ENCODE measurements at places on chromosomes 16 and 17. TPM values are rescaled to one million over a fixed set of nuclear protein-coding genes. Genes with fewer than 3 reads are reported as not detected.
A peak's percentile ranks its signal among the peaks of the same experiment; 100 is the strongest.

GRCh38 chr17:73985466-73986015 lies 217.9 kb upstream of the RPL38 start:
- H3K4me1 ChIP-seq: no peaks in the 10 kb centered on the region
- H3K36me3 ChIP-seq: no peaks in the 10 kb centered on the region
- H3K27ac ChIP-seq: no peak overlapping the region
- DNase-seq: no peak
- H3K4me3 ChIP-seq: no peak overlapping the region
- peaks cover 2% of the 10 kb centered on the region for H3K27me3 ChIP-seq

- H3K27ac ChIP-seq: no peak overlapping the region
- no peak overlapping the region for H3K4me3 ChIP-seq
- H3K36me3 ChIP-seq: peaks cover 41% of the 10 kb centered on the region
- DNase-seq: no peak
- no peaks in the 10 kb centered on the region for H3K27me3 ChIP-seq
Measured at GRCh38 chr17:35708951-35709350, 22.5 kb upstream of the RASL10B start.

IKZF3 gene
- total RNA-seq: 0.59 TPM

CYGB gene
- 6.0 TPM for total RNA-seq

GRCh38 chr16:78770353-78771091 lies 671.1 kb downstream of the WWOX start:
- H3K4me1 ChIP-seq: no peaks in the 10 kb centered on the region
- peak; percentile 25 for DNase-seq
- no peak overlapping the region for H3K4me3 ChIP-seq
- H3K27me3 ChIP-seq: no peaks in the 10 kb centered on the region
- H3K36me3 ChIP-seq: no peaks in the 10 kb centered on the region

GRCh38 chr17:82400206-82400605 lies 17.9 kb upstream of the HEXD start:
- no peak overlapping the region for H3K27ac ChIP-seq
- H3K36me3 ChIP-seq: no peaks in the 10 kb centered on the region
- no peaks in the 10 kb centered on the region for H3K27me3 ChIP-seq

MYH2 gene
- total RNA-seq: not detected

DNA sequence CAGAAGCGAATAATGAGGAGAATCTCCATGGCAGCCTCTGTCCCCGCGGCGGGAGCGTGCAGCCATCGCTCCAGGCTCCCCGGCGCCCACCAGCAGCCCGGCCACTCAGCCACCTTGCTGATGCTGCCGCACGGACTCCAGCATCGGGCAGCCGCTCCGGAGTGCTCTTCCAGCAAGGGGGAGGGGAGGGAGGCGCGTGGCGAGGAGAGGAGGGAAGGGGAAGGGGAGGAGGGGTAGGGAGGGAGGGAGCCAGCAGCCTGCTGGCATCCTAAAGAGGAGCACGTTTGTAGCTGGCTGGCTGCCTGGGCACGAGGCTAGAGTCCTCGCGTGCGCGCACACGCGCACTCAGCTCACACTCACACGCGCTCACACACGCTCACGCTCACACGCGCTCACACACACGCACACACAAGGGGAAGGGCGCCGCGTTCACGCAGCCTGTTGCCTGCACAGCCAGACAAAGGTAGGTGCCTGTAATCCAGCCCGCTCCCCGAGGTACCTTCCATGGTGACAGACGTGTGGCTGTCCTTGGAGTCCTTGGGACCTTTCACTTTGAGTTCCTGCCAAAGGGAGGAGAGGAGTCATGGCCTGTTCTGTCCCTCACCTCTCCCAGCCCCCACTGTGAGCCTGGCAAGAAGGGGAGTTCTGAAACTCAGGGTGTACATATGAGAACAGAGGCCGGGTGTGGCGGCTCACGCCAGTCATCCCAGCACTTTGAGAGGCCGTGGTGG lies 82.1 kb downstream of the TIMM22 start:
- no peak for DNase-seq
- H3K27ac ChIP-seq: no peak overlapping the region
- H3K36me3 ChIP-seq: no peaks in the 10 kb centered on the region
- H3K4me3 ChIP-seq: no peak overlapping the region

NPIPB6 gene
- total RNA-seq: 1.3 TPM

GRCh38 chr17:7217113-7217987 lies 2.3 kb downstream of the DLG4 start:
- peak overlapping the region; percentile 53 for H3K4me3 ChIP-seq
- no peak for DNase-seq
- H3K36me3 ChIP-seq: peaks cover 5% of the 10 kb centered on the region
- H3K27me3 ChIP-seq: no peaks in the 10 kb centered on the region

GRCh38 chr16:49750341-49751000 lies 105.4 kb downstream of the ZNF423 start:
- no peak for DNase-seq
- H3K4me1 ChIP-seq: no peaks in the 10 kb centered on the region
- no peaks in the 10 kb centered on the region for H3K36me3 ChIP-seq
- H3K27me3 ChIP-seq: peaks cover 6% of the 10 kb centered on the region
- H3K4me3 ChIP-seq: no peak overlapping the region

DNA sequence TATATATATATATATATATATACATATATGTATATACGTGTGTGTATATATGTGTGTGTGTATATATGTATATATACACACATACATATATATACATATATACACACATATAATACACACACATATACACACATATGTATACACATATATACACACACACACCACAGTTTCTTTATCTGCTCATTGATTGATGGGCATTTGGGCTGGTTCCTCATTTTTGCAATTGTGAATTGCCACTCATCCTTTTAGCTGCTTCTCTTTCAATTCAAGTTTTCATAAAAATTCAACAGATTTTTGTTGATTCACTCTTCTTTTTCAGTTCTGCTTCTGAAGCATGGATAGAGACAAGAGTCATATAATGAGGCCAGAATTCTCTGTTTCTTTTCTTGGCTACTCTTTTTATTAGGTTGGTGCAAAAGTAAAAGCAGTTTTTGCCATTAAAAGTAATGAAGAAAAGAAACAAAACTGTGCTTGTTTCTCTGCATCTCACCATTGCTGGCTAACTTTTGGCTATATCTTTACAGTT lies 44.5 kb downstream of the SLFN5 start:
- DNase-seq: no peak
- no peak overlapping the region for H3K4me3 ChIP-seq
- no peak overlapping the region for H3K27ac ChIP-seq
- H3K27me3 ChIP-seq: peaks cover 8% of the 10 kb centered on the region
- H3K4me1 ChIP-seq: no peaks in the 10 kb centered on the region

- no peaks in the 10 kb centered on the region for H3K36me3 ChIP-seq
- H3K4me3 ChIP-seq: no peak overlapping the region
- no peak for DNase-seq
- peaks cover 7% of the 10 kb centered on the region for H3K27me3 ChIP-seq
- H3K27ac ChIP-seq: no peak overlapping the region
Measured at GRCh38 chr16:73615071-73615940, 567.4 kb upstream of the ZFHX3 start.

DNA sequence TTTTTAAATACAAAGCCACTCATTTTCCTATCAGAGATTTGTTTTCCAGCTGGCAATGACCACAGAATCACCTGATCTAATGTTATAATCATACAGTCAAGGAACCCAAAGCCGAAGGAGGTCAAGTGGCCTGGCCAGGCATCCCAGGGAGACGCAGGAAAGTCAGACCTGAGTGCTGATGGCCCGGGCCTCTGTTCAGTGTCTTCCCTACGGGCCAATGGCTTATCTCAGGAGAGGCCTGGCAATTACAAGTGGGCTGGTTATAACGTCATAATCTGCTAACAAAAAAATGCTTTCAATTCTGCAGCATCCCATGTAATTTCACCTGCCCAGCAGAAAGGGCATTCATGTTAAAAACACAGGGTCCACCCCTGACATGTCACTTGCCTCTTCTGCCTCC lies 43.5 kb downstream of the ARHGAP17 start:
- H3K36me3 ChIP-seq: 0 out of 2 replicates have a peak, but pooled peaks cover 2% of the 10 kb centered on the region

DNA sequence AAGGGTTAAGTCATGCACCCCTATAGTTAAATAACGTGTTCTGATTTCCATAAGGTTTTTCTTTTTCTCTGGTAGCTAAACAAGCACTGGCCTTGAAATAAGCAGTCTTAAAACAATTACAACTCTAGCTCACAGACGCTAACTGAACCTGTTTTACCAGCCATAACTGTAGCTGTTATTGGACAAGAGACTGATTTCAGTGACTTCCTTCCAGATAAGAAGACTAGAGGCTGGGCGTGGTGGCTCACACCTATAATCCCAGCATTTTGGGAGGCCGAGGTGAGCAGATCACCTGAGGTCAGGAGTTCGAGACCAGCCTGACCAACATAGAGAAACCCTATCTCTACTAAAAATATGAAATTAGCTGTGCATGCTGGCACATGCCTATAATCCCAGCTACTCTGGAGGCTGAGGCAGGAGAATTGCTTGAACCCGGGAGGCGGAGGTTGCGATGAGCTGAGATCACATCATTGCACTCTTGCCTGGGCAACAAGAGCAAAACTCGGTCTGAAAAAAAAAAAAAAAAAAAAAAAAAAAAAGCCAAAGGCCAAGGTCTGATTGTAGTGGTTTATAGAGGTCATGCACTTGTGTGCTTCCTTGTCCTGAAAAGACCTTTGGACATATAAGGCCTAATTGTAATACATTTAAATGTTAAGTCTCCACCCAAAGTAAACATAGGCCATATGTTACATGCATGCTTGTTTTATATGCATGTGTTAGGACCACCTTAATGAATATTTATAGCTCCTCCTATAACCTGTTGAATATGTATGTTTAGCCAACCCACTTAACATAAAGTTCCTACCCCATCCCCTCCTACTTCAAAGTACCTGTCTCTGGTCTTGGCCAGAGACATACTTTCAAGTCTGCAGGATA lies 319.5 kb upstream of the CA10 start:
- no peak overlapping the region for H3K27ac ChIP-seq
- H3K27me3 ChIP-seq: no peaks in the 10 kb centered on the region
- H3K36me3 ChIP-seq: no peaks in the 10 kb centered on the region
- no peak for DNase-seq
- no peak overlapping the region for H3K4me3 ChIP-seq

DNA sequence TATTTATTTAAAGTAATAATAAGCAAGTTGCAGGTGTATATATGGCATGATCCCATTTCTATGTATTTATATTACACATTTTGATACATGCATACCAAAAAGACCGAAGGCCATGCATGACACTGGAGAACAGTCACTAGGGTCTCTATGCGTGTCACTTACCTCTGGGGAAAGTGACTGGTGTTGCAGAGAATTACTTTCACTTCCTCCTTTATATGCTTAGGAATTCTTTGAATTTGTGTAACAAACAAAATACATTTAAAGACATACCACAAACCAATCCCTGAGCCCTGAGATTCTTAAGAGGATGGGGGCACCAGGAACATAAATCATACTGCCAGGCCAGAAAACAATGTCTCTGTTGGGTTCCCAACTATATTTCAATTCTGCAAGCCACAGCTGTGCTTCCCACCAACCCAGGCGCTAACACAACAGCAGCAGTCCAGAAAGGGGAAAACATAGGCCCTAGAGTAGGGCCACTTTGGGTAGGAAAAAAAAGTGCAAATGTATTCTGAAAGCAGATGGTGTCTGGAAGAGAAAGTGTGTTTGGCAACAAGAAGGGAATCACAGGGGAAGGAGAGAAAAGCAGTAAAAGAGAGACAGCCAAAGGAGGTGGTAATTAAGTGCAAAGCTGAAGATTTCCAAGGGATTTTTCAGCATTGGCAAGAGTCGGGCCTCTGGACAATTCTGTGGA lies 24.5 kb upstream of the HYDIN start:
- H3K27ac ChIP-seq: no peak overlapping the region
- peaks cover 4% of the 10 kb centered on the region for H3K27me3 ChIP-seq
- H3K4me3 ChIP-seq: no peak overlapping the region
- no peaks in the 10 kb centered on the region for H3K36me3 ChIP-seq

CDK12 gene
- 57.8 TPM for total RNA-seq

DNA sequence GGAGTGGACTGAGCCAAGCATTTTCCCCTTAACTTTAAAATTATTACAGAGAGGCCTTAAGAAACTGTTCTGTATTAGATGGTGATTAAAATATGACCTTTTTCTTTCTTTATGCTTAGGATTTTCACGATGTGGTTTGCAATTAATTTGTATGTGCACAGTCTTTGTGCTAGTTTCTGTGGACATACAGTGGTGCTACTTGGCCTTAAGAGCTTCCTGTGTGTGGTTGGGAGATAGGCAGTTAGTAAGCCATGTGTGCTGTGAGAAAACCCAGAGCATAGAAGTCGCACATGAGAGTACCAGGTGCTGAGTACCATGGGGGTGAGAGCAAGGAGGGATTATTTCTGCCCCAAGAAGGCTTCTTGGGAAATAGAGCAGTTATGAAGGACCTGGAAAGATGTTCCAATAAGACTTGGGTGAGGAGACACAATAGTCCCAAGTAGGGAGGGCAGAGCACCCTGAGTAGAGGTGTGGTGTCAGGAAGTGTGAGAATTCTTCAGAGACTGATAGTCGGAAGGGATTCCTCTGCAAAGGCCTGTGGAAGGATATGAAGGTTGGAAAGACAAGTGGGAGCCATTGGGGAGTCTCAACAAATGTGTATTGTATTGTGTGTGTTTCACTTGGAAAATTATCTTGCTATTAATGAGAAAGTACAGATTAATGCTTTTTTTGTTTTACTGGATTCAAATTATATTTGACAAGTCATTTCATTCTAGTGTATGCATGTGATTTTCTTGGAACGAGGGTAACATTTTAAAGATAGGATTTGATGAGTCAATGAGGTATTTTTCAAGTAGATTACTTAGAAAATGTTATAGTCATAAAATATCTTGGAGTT lies 239.9 kb downstream of the PRKCA start:
- H3K27ac ChIP-seq: peak overlapping the region; percentile 69
- H3K4me1 ChIP-seq: peaks cover 38% of the 10 kb centered on the region
- no peaks in the 10 kb centered on the region for H3K36me3 ChIP-seq
- no peaks in the 10 kb centered on the region for H3K27me3 ChIP-seq
- H3K4me3 ChIP-seq: no peak overlapping the region
- no peak for DNase-seq

CX3CL1 gene
- 21.8 TPM for total RNA-seq

DNA sequence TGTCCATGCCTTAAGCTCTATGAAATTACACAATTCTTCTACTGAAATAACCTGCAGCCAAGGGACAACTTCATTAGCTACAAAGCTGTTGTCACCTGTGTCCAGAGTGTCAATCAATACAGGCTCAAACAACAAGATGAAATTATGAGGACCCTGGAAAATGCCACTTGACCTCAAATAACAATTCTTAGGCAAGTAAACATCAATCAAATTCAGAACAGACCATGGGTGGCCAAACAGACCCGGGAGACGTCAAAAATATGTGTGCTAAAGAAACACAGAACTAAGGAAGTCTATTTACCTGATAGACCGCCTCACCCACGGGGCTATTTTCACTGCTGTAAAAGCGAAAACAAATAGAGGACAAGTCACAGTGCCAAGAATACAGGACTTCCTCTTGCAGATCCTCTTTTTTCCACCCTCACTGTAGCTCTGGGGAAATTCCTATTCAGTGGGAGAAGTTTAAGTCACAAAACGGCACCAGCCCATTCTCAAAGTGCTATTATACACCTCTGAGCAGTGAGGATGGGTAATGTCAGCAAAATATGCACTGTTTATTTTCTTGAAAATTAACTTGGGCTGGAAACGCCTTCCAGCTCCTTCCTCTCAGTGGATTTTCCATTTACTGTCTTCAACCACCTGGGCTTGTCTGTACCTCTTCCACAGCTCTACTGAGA lies 2.7 kb downstream of the LITAF start:
- no peaks in the 10 kb centered on the region for H3K27me3 ChIP-seq
- DNase-seq: no peak
- peak overlapping the region; percentile 4 for H3K4me3 ChIP-seq
- H3K27ac ChIP-seq: peak overlapping the region; percentile 71
- no peaks in the 10 kb centered on the region for H3K36me3 ChIP-seq

CLDN6 gene
- 1.2 TPM for total RNA-seq

GRCh38 chr17:49832840-49833599 lies 14.8 kb downstream of the TAC4 start:
- no peaks in the 10 kb centered on the region for H3K27me3 ChIP-seq
- no peak for DNase-seq
- H3K36me3 ChIP-seq: no peaks in the 10 kb centered on the region
- H3K4me3 ChIP-seq: no peak overlapping the region

Data from Panc1 (cell line).